ENCODE measurements at places on chromosomes 13 and 19.

GRCh38 chr13:36033035-36033434, 98.1 kb downstream of the DCLK1 start:
- no peak for DNase-seq

GRCh38 chr13:83716121-83716520, 166.2 kb downstream of the SLITRK1 start:
- no peak for DNase-seq

GRCh38 chr19:49020342-49020741, 3.5 kb upstream of the LHB start:
- no peak for DNase-seq

DNA sequence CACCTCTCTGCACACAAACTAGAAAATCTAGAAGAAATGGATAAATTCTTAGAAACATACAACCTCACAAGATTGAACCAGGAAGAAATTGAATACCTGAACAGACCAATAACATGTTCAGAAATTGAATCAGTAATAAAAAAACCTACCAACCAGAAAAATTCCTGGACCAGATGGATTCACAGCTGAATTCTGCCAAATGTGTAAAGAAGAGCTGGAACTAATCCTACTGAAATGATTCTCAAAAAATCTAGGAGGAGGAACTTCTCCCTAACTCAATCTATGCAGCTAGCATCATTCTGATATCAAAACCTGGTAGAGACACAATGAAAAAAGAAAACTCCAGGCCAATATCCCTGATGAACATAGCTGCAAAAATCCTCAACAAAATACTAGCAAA, 166.7 kb downstream of the RGCC start:
- DNase-seq: no peak

- no peak for DNase-seq
Measured at GRCh38 chr13:107977071-107977574, 238.2 kb downstream of the LIG4 start.

GRCh38 chr19:55870736-55871135, 34.4 kb downstream of the NLRP4 start:
- no peak for DNase-seq

DNA sequence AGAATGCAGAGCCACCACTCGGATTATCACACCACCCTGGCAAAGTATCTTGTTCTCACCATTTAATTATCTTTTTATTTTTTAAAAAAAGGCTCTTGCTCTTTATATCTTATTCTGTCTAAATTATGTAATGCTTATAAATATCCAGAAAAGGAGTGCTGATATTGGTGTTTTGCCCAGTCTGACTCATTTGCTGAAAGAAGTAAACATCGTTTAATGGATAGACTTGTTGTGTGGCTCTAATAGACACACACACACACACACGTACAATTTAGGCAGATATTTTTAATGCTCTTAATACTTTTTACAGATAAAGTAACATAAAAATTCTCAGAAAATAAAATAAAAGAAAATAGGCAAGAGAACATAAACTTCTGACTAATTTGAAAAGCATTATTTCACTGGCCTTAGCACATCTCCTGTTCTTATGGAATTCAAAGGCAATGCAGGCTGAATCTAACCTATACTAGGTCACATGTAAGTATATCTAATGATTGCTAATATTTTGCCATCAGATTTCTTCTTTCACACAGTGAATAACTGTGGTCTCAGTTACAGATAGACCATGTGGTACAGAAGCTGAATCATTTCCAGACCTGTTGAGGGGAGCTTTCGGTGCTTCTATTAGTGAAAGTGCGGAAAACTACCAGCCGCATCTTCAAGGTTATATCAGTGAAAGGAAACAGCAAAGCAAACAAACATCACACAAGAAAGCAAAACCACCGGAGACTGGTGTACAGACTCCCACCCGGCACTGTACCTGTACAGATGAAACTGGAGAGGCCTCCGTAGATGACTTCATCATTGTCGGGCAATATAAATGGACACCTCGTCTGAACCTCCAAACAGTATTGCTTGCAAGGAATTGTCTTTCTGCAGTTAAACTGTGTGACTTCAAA, 642.1 kb upstream of the ARGLU1 start:
- DNase-seq: no peak

Data from activated T-cell treated with anti-CD3 and anti-CD28 coated beads, Interleukin-2, amount 50 U/mL, for 1 hour (primary cell).